ENCODE measurements at places on chromosomes 11 and 22.

GRCh38 chr11:94671553-94672366 lies 96.4 kb upstream of the AMOTL1 start:
- no peak for DNase-seq

DNA sequence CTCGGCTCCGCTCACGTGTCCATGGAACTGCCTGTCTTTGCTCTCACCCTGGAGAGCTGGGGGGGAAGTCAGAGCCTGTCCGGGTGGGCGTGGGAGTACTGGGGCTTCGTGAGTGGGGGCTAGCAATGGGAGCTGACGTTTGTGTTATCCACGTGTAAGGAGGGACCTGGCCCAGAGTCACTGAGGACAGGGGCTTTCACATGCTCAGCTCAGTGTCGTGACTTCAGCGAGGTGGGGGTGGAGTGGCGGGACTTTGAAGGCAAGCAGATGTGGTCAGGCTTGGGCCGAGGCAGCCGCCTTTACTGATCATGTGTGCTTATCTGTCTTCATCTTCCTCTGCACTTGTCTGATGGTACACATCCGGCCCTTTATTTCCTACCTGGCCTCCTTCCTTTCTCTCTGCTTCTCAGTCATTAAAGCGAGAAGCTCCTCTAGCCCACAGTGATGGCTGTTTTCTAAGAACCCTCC lies 113.1 kb upstream of the NNMT start:
- DNase-seq: no peak

DNA sequence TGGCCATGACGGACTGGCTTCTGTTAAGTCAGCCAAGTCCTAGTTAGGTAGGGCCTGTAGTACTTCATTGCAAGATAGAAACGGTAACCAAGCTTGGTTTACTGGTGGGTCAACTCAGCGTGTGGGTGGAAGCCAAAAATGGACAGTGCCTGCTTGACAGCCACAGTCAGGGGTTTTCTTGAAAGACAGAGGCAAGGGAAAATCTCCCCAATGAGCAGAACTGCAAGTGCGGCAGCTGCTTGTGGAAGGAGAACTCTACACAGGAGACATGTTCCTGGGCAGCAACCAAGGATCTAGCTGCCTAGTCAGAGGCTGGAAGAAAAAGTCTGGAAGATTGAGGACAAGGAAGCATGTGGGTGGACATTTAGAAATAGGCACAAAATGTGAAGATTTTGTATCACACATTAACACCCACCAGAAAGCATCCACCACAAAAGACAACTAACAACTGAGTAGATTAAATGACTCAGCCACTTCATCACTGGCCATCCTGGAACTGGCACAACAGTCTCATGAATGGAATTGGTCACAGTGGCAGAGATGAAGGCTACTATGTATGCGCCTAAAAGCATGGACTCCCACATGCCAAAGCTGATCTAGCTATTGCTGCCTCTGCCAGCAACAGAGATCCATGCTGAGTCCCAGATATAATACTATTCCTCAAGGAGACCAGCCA lies 40.9 kb upstream of the SCUBE2 start:
- no peak for DNase-seq

DNA sequence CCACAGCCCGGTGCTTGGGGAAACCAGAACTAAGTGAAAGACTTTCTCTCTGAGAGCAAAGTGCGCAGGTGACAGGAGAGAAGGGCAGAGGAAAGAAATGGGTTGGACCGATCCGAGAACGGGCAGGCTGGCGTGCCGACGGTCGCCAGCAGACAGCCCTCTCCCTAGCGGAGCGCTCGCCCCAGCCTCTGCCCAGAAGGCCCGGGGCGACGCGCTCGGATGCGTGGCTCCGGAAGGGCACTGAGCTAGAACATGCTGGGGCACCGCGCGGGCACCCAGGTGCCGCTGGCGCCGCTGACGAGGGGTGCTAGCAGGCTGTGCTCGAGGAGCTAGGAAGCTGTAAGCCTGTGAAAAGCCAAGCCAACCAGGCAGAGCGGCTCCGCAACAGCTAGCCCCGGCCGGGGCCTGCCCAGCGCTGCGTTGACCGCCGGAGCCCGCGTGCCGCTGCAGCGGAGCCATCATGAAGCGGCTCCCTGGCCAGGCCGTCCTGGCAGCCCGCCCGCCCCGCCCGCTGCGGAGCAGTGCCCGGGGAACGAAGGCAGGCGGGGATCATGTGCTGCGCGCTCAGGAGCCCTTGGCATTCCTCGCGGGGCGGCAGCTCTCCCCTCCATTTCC lies 22.1 kb upstream of the RRAS2 start:
- DNase-seq: no peak

- DNase-seq: no peak
Measured at GRCh38 chr11:101870510-101870909, 44.3 kb upstream of the CEP126 start.

DNA sequence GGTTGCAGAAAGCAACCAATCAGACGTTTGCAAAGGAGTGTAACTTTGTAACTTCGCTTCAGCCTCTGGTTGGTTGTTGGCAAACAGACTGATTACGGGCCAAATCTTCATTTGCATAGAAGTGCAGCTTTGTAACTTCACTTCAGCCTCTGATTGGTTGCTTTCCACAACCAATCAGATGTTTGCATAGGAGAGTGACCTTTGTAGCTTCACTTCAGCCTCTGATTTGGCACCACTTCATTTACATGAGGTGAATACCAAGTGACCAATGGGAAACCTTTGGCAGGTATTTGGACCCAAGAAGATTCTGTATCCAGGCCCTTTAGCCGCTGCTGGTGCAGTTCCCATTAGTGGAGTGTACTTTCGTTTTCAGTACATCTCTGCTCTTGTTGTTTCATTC lies 16.0 kb downstream of the USP47 start:
- no peak for DNase-seq

DNA sequence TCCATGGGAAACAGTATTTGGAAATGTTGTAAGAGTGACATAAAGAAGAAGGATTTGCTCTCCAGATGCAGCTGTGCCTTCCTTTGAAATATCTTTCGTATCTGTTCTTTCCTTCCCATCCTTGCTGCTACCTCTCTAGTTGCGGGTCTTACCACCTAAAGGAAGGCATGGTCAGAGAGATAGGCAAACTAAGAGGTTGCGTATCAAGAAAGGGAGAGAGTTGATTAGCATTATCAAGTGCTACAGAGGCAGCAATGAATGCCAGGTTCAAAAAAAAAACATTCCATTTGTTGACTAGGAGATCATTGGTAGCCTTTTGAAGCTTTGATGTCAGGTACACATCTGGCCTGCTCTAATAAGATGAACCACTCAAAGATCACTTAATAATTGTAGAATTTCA lies 4.6 kb downstream of the GTPBP1 start:
- DNase-seq: no peak

- DNase-seq: no peak
Measured at GRCh38 chr11:1906181-1906580, 13.3 kb upstream of the TNNT3 start.

- DNase-seq: no peak
Measured at GRCh38 chr11:119832202-119832935, 103.4 kb upstream of the NECTIN1 start.

DNA sequence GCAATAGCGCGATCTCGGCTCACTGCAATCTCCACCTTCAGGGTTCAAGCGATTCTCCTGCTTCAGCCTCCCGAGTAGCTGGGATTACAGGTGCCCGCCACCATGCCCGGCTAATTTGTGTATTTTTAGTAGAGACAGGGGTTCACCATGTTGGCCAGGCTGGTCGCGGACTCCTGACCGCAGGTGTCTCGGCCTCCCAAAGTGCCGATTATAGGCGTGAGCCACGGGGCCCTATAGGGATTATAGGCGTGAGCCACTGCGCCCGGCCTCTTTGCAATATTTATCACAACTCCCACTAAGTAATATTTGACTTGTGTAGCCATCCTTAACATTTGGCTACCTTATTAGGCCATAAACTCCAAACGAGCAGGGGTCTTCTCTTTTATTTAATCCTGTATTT lies 879 bp upstream of the CUL5 start:
- DNase-seq: no peak

DNA sequence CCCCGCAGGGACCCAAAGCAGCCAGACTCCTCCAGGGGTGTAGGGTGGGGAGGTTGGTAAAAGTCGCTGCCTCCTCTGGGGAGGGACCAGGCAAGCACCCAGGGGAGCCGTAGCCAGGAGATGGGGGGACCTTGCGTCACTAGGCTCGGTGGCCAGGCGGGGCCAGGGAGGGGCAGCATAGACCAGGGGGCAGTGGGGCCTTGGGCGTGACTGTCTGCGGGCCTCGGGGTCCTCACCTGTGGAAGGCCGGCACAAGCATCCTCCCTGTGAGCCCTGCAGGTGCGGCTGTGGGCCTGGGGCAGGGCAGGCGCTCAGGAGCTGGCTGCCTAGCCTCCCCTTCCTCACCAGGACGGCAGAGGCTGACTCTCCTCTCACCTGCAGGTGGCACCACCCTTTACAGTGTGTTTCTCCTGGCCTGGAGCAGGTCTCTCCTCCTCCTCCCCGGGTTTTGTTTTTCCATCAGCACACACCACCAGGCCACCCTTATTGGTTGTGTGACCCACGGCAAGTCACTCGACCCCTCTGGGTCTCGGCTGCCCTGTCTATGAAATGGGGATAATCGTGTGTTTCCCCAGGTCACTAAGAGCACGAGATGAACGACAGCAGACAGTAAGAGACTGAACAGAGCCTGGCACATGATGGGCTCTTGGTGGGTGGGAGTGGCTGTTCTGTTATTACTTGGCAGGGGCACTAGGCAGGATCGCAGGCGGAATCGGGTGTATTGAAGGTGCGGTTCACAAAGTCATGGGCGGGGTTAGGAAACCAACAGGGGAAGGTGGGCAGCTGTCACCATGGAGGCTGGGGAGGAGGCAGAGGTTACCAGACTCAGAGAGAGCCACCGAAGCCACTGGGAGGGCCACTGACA lies 52.7 kb downstream of the FLRT1 start:
- DNase-seq: no peak

DNA sequence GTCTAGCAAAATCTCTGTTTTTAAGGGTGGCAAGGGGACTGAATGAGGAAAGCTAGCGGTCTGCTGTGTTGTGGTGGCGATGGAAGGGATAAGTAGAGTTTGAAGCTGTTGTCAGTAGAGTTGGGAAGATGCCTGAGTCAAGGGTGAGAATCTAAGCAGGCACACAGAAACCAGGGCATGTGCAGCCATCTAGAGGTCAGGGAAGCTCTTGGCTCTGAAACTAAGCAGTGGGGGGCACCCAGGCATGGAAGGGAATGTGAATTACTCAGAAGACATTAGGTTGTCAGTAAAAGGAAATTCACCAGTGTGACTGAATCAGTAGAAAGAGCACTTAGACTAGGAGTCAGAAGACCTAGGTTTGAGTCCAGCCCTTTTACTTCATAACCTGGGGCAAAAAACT lies 15.4 kb downstream of the BMAL1 start:
- DNase-seq: no peak

DNA sequence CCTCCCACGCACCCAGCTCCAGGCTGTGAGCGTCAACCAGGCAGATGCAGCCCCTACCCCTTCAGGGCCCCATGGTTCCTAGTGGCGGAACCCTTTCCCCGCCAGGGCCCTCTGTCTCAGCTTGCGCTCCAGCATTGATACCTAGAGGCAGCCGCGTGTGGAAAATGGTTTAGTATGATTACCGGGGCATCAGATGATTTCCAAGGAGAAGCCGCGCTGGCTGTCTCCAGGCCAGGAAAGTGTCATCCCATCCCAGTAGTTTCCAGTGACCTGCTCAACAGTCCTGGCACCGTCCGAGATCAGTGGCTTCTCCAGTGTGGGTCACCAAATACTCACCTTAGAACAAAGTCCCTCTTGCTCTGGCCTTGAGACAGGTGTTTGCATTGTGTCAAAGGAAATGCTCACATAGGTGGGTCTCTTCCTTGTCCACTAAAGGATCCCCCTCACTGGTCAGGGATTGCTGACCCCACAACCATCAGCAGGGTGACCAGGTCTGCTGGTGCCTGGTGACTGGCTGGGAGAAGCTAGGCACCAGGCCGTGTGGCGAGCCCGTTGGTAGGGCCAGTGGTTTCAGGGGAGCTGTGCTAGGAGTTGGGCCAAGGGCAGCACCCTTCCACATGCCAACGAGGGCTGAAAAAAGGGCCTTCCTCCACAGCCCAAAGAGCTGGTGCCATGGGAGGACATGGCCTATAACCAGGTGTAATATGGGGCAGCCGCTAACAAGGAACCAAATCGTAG lies 109.4 kb downstream of the MORC2 start:
- DNase-seq: no peak

- DNase-seq: no peak
Measured at GRCh38 chr11:28798286-28798685, 690.1 kb downstream of the METTL15 start.

DNA sequence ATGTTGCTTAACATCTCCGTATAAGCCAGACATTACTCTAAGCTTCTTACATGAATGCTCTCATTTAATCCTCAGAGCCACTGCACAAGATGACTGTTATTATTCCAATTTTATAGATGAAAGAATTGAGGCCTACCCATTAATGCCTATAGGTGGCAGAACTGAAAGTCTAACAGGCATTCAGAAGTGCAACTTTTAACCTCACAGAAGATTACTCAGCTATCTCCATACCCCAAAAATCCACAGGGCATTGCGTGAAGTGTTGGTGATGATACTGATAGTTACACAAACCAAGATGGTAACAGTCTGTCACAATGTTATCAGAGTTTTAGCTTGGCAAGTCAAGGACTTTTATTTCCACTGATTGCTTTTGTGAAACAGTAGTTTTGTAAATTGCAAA lies 130.5 kb downstream of the ARHGAP42 start:
- DNase-seq: no peak

- no peak for DNase-seq
Measured at GRCh38 chr22:27329131-27329850, 472.3 kb downstream of the MN1 start.

GRCh38 chr22:48259991-48260670 lies 1497.7 kb downstream of the TBC1D22A start:
- no peak for DNase-seq

DNA sequence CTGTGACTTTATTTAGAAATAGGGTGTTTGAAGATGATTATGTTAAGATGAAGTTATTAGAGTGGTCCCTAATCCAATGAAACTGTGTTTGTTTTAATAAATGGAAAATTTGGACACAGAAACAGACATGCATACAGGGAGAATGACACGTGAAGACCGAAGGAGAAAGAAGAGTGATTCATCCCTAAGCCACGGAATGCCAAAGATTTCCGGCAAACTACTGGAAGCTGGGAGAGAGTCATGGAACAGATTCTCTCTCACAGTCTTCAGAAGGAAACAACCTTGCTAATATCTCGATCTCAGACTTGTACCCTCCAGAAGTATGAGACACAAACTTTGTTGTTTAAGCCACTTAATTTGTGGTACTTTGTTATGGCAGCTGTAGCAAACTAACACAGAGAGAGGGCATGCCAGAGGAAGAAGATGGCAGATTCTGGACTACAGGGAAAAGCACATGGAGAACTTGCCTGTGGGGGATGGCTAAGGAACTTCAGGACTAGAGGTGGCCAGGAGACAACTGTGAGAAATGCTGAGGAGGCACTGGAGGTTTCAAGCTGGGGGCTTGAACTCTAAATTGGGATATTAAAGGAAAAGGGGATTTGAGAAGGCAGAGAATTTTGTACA lies 733.5 kb upstream of the CCDC90B start:
- DNase-seq: no peak

DNA sequence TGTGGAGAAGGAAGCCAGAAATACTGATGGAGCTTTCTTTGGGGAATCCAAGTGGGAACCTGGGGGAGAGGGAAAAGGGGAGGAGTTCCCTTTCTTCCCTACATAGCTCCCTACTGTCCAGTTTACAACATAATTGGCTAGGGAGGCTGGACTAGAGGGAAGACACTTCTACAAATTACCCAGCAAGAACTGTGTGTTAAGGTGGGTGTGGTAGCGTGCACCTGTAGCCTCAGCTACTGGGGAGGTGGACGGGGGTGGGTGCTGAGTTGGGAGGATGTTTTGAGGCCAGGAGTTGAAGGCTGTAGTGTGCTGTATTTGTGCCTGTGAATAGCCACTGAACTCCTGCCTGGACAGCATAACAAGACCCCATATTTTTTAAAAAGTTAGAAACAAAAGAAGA lies 74.0 kb downstream of the NAV2 start:
- DNase-seq: no peak

GRCh38 chr11:8873741-8874405 lies 37.1 kb upstream of the AKIP1 start:
- DNase-seq: no peak
